ENCODE measurements at places on chromosomes 16 and 17.
A peak's percentile ranks its signal among the peaks of the same experiment; 100 is the strongest.

DNA sequence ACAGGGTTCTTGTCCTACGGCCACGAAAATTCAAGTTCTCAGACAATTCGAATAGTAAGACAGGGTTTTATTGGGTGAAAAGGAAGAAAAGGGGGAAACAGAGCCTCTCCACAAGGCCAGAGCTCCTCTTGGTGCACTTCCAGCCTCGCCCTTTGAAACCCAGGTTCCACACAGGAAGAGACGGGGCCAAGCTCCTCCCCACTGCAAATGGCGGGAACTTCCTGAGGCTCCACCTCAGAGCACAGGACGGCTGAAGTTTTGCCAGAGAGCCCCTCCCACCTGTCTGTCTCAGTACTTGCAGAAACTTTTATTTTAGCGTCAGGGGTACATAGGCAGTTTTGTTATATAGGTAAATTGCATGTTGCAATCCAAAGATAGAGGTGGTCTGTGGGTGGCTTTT is 165.7 kb upstream of the CDH8 start:
- no peak for DNase-seq

DNA sequence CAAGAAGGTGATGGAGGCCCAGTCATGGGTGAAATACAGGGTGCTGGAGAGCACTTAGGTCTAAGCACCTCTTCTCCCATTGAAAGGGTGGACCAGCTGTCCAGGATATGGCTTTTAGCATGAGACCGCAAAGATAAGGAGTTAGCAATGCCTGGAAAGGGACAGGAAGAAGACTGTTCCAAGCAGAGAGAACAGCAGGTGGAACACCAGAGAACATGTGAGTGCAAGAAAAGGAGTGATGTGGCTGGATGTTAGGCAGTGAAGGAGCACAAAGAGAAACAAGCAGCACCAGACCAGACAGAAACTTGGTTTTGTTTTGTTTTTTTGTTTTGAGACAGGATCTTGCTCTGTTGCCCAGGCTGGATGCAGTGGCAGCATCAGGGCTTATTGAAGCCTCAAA is 45.4 kb upstream of the CCL1 start:
- no peak for DNase-seq

DNA sequence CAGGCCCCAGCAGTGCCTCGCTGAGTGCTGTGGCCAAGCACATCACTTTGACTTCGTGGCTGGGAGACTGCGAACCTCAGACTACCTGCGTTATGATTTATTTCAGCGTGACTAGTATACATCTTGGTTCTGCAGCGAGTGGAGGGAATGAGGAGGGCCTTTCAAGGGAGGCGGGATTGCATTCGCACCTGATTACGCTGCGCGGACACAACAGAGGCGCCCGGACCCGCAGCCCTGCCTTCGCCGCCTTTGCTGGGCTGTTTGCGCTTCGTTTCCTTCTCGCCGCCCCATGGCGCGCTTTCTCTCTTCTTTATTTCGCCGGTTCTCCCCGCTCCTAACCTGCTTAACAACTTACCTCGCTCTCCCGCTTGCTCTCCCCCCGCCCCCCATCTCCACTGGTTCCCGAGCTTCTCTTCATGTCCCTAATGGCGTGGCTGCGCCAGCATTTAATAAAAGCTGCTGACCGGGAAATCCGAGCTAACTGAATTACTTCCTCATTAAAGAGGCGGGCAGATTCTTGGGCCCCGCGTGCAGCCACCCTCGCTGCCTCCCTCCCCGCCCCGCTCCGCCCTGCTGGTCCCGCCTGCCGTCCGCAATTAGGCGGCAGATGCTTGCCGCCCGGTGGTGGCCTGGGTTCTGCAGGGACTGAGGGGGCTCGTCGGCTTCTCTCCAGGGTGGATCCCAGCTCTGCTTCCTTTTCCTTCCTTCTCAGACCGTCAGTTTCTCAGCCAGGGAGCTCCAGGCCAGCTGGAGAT is 257.6 kb upstream of the SDK2 start:
- DNase-seq, result peak; percentile 83

GRCh38 chr17:44178133-44178532 is 7.6 kb downstream of the ASB16 start:
- DNase-seq, result no peak

- DNase-seq, result no peak
Measured at GRCh38 chr17:58535431-58535830, 21.0 kb upstream of the MTMR4 start.

DNA sequence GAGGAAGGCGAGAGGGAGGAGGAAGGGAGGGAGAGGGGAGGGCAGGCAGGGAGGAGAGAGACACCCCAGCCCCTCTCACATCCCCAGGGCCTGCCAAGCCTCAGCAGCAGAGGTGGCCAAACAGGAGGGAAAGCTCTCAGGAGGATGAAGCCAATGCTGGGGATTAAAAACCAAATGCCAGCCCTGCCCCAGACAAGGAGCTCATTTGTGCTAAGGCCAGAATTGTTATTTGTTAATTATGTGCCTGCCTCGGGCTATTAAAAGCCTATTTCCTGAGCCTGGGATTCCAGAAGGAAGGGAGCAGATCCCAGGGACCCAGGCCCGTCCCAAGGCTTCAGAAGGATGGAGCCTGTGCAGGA is 27.9 kb upstream of the GINS2 start:
- DNase-seq, result no peak

Measured in common myeloid progenitor, CD34-positive (primary cell).